GM23248 (cell line): ENCODE measurements at places on chromosomes 7 and 10. TPM values are rescaled to one million over a fixed set of nuclear protein-coding genes. Genes with fewer than 3 reads are reported as not detected.

ABCC2 gene
- polyA plus RNA-seq, result 0.19 and 0.20 TPM in 2 replicates

LEP gene
- polyA plus RNA-seq, result 0.09 and 0.11 TPM in 2 replicates

DENND10 gene
- polyA plus RNA-seq, result 77.9 and 82.9 TPM in 2 replicates

PTPN20 gene
- 0.13 and 0.15 TPM in 2 replicates for polyA plus RNA-seq

MRLN gene
- polyA plus RNA-seq, result not detected in 2 replicates

CARD11 gene
- polyA plus RNA-seq, result not detected in 2 replicates

TMEM139 gene
- not detected in 2 replicates for polyA plus RNA-seq

HOGA1 gene
- polyA plus RNA-seq, result 0.13 and 0.28 TPM in 2 replicates

ITGB1 gene
- 3,297 and 3,318 TPM in 2 replicates for polyA plus RNA-seq

SPDYE1 gene
- 0.28 and 0.60 TPM in 2 replicates for polyA plus RNA-seq

HELLS gene
- polyA plus RNA-seq, result 14.2 and 20.3 TPM in 2 replicates

VWDE gene
- 0.05 TPM in 1 of 2 replicates, not detected in the other for polyA plus RNA-seq

ZSWIM8 gene
- 24.3 and 25.5 TPM in 2 replicates for polyA plus RNA-seq

SH2D4B gene
- not detected in 2 replicates for polyA plus RNA-seq

SBDS gene
- 241 and 244 TPM in 2 replicates for polyA plus RNA-seq

MMP21 gene
- not detected in 2 replicates for polyA plus RNA-seq

PGAM1 gene
- 879 and 921 TPM in 2 replicates for polyA plus RNA-seq

EEPD1 gene
- 1.6 and 1.9 TPM in 2 replicates for polyA plus RNA-seq

NACAD gene
- 0.93 and 1.2 TPM in 2 replicates for polyA plus RNA-seq

SPRN gene
- 0.32 and 0.34 TPM in 2 replicates for polyA plus RNA-seq

PNLIPRP1 gene
- polyA plus RNA-seq, result not detected in 2 replicates

UPK3B gene
- not detected in 2 replicates for polyA plus RNA-seq

KCNMA1 gene
- 24.8 and 25.1 TPM in 2 replicates for polyA plus RNA-seq

NFE2L3 gene
- 0.41 and 0.70 TPM in 2 replicates for polyA plus RNA-seq

ERVW-1 gene
- polyA plus RNA-seq, result not detected in 2 replicates

IFIT1B gene
- not detected in 2 replicates for polyA plus RNA-seq

AEBP1 gene
- 46.6 and 47.0 TPM in 2 replicates for polyA plus RNA-seq

ASB10 gene
- polyA plus RNA-seq, result not detected in 2 replicates

AQP1 gene
- polyA plus RNA-seq, result 0.33 and 0.34 TPM in 2 replicates

CPA2 gene
- not detected in 2 replicates for polyA plus RNA-seq

KAT6B gene
- polyA plus RNA-seq, result 12.4 and 15.3 TPM in 2 replicates

PRSS58 gene
- polyA plus RNA-seq, result not detected in 2 replicates

ANKRD22 gene
- polyA plus RNA-seq, result not detected in 2 replicates

MRC1 gene
- polyA plus RNA-seq, result not detected in 2 replicates
